Cortex of kidney (tissue), 1 donor: ENCODE measurements at places on chromosomes 7 and 10.
A peak's percentile ranks its signal among the peaks of the same experiment; 100 is the strongest.

DNA sequence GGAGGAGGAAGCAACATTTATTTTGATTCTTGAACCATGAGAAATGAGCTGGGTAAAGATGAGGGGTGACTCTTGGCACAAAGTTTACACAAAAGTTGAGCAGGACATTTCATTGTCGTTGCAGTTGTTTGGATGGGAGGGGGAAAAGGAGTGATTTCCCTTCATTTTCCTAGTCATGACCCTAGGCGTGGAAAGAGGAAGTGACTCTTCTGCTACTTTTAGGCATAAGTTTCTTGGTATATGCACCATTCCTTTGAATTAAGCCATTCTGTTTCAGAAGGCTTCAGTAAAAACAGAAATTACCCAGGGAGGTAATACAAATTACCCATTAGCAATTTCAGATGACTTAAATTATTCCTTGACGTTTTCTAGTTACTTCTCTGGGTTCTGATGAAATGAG is 113.9 kb upstream of the FAM171A1 start:
- DNase-seq: no peak

GRCh38 chr10:128566361-128566968 is 440.2 kb upstream of the MKI67 start:
- no peak for DNase-seq

GRCh38 chr10:87562750-87563149 is 58.1 kb downstream of the MINPP1 start:
- DNase-seq: no peak

GRCh38 chr10:125457406-125457805 is 225.6 kb downstream of the TEX36 start:
- no peak for DNase-seq

GRCh38 chr7:141585592-141586510 is 34.6 kb downstream of the AGK start:
- DNase-seq: no peak

GRCh38 chr10:118790058-118790457 is 35.3 kb upstream of the CACUL1 start:
- DNase-seq: no peak

- no peak for DNase-seq
Observed at GRCh38 chr10:110655320-110655719, 11.2 kb downstream of the RBM20 start.

DNA sequence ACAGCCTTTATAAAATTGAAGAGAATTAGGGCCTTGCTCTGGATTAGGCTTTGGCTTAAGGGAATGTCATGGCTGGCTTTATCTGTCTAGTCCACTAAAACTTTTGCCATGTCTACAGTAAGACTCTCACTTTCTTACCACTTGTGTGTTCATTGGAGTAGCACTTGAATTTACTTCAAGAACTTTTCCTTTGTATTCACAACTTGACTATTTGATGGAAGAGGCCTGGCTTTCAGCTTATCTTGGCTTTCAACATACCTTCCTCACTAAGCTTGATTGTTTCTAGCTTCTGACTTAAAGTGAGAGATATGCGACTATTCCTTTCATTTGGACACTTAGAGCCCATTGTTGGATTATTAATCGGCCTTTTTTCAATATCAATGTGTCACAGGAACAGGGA is 96.1 kb downstream of the TPST1 start:
- DNase-seq: no peak

- DNase-seq: no peak
Observed at GRCh38 chr7:47215049-47215448, 366.9 kb downstream of the TNS3 start.

DNA sequence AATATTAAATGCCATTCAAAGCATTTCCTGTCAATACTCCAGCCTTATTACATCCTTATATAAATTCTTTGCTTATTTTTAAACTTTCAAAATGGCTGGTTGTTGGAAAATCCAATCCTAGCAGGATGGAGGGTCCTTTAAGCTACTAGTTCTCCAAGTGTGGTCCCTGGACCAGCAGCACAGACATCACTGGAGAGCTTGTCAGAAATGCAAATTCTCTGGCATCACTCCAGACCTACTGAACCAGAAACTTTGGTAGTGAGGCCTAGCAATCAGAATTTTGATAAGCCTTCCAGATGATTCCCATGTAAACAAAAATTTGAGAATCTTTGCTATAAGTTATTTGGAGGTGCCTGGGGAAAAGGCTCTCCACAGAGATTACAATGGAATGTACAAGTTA is 43.8 kb downstream of the CALCR start:
- DNase-seq: no peak

GRCh38 chr7:137501562-137501961 is 158.0 kb upstream of the PTN start:
- DNase-seq: no peak

DNA sequence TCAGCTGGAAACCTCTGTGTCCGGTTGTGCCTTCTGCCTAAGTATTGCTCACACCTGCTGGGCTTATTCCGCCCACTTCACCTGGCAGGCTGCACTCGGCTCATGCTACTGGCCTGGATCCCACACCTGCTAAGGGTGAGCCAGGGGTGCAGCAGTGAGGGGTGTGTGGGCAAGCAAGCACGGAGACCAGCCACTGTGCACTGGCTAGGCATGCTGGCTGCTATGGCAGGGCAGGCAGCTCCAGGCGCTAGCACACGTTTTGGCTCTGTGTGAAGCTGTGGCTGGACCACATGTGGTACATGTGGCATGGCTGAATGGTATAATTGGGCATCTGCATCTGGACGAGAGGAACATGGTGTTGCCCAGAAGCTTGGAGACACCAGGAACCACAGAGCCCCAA is 940.7 kb downstream of the NRG3 start:
- no peak for DNase-seq

DNA sequence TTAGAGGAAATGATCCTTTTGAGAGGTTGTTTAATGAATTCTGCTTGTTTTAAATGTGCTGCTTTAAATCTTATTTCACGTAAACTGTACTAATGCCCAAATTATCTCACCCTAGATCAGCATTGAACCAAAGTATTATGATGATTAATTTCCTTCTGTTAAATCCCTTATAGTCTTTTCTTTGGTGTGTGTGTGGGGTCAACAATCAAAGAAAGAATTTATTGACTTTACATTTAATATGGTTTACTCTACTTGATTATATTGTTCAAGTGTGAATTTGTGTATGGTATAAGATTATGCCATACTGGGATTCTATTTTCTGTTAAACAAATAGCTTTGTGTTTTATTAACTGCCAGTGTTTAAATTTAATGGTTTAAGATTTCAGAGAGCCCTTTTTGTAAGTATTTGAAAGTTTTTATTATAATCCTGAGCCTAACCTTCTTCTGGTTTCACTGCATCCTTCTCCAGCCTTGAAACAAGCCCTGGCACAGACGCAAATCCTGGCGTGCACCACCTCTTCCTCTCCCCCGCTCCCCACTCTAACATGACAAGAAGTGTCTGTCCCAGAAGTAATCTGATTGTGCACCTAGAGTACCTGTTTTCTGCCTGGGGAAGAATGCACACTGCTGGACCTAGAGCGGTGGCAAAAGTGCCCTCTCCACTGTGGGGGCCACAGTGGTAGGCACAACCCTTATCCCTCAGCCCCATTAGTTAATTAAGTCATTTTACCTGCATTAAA is 70.6 kb downstream of the KAT6B start:
- no peak for DNase-seq

- DNase-seq: no peak
Observed at GRCh38 chr10:124716369-124716768, 27.8 kb downstream of the FAM53B start.

DNA sequence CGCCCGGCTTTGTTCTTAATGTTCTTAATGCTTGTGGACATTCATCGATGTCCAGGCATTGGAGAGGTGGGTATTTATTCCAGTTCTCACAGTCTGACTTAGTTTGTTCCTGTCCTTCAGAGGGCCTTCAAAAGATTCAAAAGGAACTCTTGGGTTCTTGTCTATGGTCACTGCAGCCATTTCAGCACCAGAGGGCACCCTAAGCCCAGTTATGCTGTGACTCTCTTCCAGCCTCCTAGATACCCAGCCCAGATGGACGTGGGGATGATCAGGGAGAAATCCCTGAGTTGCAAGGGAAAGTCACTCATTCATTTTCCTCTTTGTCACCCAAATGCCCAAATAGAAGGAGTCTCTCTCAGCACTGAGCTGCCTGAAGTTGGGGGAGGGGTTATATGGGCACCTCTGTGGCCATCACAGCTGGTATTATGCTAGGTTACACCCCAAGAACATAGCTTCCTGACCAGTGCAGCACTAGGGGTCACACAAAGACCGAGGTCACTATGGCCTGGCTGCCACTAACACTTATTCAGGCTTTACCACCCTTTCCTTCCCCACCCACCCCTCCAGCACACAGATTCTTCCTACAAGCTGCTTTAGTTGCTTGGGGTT is 26.5 kb upstream of the CCDC126 start:
- no peak for DNase-seq

- no peak for DNase-seq
Observed at GRCh38 chr10:15045380-15045779, 1.6 kb downstream of the OLAH start.

GRCh38 chr7:117096330-117096729 is 143.0 kb downstream of the ST7 start:
- DNase-seq: no peak

DNA sequence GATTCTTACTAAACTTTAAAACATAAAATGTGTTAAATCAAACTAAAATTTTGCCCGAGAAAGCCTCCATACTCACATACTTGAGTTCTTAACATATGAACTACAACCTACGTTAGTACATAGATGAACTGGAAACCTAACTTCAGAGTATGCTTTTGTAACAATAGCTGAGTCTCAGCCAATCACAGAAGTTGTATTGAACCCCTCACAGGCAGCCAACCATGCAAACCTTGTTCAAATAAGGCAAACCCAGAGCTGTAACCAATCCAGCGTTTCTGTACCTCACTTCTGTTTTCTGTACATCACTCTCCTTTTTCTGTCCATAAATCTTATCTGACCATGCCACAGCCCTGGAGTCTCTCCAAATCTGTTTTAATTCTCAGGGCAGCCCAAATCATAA is 157.3 kb upstream of the COL1A2 start:
- DNase-seq: no peak

- no peak for DNase-seq
Observed at GRCh38 chr7:5477723-5478531, 54.3 kb upstream of the TNRC18 start.

GRCh38 chr10:35516102-35516670 is 89.0 kb upstream of the GJD4 start:
- no peak for DNase-seq

- DNase-seq: peak; percentile 56
Observed at GRCh38 chr10:121598263-121599249, at the start of gene FGFR2. FGFR2 (minus strand) TSS chr10:121598444; CDS start chr10:121593817, 4,627 bp downstream.

DNA sequence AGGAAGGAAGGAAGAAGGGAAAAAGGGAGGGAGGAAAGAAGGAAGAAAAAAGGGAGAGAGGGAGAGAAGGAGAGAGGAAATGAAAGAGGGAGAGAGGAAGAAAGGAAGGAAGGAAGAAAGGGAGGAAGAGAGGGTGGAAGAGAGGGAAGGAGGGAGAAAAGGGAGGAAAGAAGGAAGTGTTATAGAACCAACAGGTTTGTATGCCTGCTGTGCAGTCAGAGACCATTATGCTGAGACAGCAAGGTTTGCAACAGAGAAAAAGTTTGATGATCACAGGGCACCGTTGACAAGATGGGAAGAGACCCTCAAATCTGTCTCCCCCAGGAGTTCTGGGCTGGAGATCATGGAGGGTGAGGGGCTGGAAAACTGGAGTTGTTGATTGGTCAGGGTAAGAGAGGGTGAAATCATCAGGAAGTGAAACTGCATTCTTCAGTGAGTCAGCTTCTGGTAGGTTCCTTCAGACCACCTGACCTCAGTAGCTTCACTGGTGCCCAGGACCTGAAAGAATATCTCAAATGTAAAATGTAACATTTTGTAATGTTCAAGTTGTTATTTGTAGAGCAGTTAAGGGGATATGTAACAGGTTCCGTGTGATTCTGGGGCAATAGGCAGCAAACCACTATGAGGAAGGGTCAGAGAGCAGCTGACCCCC is 76.3 kb downstream of the JCAD start:
- DNase-seq: no peak

- DNase-seq: no peak
Observed at GRCh38 chr10:21336476-21337170, 188.9 kb downstream of the SKIDA1 start.

GRCh38 chr7:150311146-150311545 is 12.0 kb upstream of the LRRC61 start:
- DNase-seq: no peak

GRCh38 chr7:114109721-114110120 is 190.9 kb upstream of the PPP1R3A start:
- DNase-seq: no peak

DNA sequence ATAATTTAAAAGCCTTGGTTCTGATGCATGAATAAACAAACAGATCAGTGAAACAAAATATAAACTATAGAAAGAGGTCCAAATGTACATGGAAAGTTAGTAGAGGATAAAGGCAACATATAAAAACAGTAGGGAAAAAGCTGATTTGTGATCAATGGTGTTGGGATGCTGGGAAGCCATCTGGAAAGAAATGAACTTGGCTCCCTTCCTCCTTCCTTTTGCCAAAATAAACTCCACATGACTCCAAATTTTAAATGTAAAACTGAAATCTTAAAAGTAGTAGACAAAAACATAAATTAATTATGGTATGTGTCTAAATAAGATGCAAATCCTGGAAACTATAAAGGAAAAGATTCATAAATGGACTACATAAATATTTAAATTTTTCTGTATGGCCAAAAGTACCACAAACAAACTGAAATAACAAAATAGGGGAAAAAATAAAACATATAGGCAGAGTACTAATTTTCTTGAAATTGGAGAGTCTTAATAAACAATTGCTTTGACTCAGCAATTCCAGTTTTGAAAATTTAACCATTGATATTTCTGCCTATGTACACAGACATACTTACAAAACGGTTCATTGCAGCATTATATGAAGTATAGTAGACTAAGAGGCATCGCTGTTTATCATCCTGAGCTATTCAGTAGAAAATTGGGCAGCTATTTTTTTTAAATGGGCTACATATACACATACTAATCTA is 77.0 kb upstream of the TRIM24 start:
- DNase-seq: no peak

DNA sequence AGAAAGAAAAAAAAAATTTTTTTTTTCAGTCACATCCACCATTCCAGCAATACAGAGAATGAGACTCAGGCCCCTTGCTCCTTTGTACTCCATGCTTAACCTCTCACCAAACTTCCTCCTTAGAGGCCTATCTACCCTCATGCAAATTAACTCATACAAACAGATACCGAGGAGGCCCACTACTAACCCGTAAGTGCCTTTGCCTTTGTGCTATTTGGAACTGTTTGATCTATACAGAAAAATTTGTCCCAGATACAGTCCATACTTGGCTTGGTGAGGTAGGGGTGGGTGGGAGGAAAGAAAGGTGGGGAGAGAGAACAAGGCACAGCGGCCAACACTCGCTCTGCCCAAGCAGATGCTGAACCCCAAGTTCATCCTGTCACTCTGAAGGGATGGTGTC is 87.8 kb upstream of the DUSP5 start:
- DNase-seq: no peak
